Natural killer cell (primary cell): ENCODE measurements at places on chromosomes 3 and 15. TPM values are rescaled to one million over a fixed set of nuclear protein-coding genes. Genes with fewer than 3 reads are reported as not detected.

DNA sequence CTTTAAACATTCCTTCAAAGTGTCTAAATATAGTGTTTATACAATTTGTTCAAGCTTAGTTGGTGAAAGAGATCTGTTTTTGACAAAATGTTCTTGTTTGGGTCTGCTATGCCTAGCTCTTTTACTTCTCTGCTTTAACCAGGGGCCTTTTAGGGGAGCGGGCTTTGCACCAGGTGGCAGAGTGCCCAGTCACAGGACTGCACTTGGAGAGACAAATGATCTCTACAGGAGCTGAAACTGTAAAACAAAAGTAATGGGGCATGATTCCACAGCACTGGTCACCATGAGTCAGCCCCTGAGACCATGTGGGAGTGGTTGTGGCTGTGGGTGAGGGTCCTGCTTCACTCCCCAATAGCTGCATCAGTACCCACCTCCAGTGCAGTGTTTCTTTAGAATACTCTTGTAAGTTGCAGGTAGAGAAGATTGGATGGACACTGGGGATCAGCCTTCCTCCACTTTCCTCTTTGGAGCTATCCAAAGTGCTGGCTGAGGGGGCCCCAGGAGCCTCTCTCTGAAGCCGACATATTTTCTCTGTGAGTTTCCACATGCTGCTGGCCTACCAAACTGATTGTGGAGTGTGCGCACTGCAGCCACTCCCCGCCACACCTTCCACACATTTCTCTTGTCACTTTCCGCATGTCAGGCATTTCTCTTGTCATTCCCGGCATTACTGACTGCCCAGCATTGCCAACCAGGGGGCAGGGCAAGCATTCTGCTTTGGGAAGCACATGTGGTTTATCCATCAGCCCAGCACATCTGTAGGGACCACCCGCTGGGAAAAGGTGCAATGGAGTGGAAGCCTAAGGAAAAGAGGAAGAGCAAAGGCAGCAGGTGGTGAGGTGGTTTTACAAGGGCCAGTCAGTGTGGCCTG lies 110.0 kb downstream of the EPHB1 start:
- DNase-seq: no peak

DNA sequence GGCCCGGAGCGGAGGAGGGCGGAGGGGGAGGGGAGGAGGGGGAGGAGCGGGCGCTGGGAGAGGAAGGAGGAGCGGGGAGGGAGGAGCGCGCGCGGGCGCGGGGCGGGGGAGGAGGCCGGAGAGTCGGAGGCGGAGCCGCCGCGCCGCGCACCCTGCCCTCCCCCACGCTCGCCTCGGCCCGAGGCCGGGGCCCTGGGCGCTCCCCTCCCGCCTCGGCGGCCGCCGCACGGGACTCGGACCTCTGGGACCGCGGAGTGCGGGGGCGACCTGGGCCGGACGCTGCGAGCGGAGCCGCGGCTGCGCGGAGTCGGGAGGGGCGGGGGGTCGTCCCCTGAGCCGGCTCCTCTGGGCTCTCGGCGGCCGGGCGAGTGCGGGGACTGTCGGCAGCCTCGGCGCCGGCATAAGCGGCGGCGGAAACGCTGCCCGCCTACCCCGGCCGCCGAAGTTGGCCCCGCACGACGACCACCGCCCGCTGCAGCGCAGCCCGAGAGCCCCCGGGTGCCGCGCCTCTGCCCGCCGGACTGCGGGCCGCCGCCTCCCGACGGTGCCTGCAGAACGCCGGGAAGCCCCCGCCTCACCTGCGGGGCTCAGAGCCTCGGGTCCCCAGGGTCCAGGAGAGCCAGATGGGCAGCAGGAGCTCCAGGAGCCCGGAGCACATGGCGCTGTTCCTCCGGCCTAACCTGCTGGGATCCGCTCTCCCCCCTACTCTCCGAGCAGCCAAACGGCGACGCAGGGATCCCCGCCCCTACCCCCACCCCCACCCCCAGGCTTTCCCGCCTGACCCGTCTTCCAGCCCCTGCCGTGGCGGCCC lies 406 bp upstream of the GABRB3 start:
- DNase-seq: no peak

DNA sequence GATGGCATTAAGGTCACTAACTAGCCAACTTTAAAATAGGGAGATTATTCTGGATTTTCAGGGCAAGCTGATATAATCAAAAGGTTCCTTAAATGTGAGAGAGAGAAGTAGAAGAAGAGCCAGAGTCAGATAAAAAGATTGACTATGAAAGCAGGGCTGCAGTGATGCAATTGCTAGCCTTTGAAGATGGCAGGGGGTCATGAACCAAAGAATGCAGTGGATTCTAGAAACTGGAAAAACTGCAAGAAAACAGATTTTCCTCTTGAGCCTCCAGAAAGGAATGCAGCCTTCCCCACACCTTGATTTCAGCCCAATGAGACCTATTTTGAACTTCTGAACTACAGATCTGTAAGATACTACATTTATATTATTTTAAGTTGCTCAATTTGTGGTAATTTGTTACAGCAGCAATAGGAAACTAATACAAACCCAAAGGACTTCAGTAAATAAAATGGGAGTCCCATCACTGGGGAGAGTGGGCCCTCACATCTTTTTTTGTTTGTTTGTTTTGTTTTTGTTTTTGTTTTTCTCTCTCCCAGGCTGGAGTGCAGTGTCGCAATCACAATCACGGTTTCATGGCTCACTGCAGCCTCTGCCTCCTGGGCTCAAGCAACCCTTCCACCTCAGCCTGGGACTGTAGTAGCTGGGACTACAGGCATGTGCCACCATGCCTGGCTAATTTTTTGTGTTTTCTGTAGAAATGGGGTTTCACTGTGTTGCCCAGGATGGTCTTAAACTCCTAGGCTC lies 31.4 kb upstream of the RYK start:
- no peak for DNase-seq

- peak; percentile 83 for DNase-seq
Observed at GRCh38 chr3:50503504-50504342, at the start of gene CACNA2D2. Gene CACNA2D2 (minus strand): TSS chr3:50503634. CDS start chr3:50503423, 211 bp downstream.

DNA sequence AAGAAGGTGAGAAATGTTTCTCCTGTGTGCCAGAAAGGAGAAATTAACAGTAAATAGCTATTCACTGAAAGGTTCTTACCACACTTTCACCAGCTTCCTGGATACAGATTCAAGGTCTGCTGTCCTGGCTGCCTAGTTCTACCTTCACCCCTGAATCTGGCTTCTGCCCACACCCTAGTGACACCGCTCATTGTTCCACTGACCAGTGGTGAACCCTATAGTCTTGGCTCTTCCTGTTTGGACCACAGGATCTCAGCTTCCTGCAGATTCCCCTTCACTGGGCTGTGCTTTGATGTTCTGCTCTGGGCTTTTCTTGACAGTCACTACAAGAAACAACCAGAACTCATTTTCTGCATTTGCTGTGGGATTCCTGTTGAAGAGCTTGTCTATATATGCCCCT lies 250.0 kb downstream of the XXYLT1 start:
- no peak for DNase-seq

- no peak for DNase-seq
Observed at GRCh38 chr3:132972333-132972732, 65.9 kb upstream of the TMEM108 start.

DNA sequence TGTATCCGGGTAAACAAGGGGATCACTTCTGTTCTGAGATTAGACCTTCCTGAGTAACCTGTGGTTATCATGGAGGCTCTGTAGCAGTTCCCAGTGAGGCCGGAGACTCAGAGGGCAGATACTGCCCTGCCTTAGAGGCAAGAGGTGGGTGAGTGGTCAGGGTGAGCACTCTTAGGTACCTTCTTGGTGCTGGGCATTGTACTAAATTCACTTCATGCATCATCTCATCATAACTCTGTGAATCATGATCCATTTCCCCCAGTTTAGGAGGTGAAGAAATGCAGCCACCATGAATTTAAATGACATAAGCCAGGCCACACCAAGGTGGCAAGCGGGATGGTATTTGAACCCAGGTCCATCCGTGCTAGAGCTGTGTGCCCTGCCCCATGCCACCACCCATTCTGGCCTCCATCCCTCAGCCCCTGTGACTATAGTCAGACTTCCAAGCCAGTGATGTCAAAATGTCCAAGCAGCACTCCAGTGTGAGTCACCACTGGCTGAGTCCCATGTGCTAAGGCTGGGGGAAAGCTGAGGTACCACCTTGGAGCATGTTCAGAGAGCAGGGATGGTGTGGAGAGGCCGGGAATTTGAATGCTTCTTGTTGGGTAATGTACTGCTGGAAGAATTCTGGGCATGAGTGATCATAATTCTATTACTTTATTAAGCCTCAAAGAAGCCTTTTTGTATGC lies 88.8 kb downstream of the EPHB1 start:
- no peak for DNase-seq

- no peak for DNase-seq
Observed at GRCh38 chr3:46593274-46593862, 19.0 kb upstream of the FAM240A start.

DNA sequence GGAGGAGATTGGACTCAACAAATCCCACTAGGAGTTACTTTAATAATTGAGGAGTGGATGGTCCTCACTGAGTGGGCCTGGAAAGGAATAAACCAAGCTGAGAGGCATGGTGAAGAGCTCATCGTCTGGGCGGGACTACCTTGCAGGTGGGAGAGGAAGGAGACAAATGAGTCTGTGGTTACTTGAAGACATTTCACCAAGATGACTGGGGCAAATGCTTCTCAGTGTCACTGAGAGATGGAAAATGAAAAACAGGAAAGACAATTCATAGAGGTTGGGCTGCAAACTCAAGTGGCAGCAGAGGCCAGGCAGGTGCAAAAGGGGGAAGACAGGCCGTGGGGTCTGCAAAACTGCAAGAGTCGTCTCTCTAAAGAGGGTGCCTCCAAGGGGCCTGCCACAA lies 1.5 kb upstream of the ARHGAP31 start:
- no peak for DNase-seq

GRCh38 chr15:27582726-27583410 lies 516.2 kb downstream of the OCA2 start:
- DNase-seq: no peak

DNA sequence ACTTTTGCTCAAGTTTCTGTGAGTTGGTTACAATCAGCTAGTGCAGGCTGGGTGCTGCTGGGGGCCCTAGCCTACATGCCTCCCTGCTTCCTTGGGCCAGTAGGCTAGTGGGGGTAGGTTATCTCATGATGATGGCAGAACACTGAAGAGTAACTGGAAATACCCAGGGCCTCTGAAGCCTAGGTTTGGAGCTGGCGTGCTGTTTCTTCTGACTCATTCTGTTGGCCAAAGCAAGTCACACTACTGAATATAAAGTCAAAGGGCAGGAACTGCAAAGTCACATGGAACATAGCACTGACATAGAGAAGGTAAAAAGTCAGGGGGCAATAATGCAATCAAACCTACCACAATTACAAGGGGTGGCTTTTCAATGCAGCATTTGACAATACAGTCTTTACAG lies 34.5 kb downstream of the RASGRP1 start:
- DNase-seq: no peak

- no peak for DNase-seq
Observed at GRCh38 chr3:131221731-131222130, 159.8 kb upstream of the NUDT16 start.

GRCh38 chr15:27222479-27222878 lies 251.5 kb downstream of the GABRG3 start:
- no peak for DNase-seq

GRCh38 chr3:197505796-197506548 lies 49.8 kb downstream of the BDH1 start:
- no peak for DNase-seq

GRCh38 chr3:141876891-141877621 lies 613 bp downstream of the ATP1B3 start:
- DNase-seq: peak; percentile 58

NRROS gene
- total RNA-seq: 56.3 TPM

CYP19A1 gene
- total RNA-seq: not detected

CDC25A gene
- 0.72 TPM for total RNA-seq

C2CD4A gene
- not detected for total RNA-seq

SI gene
- not detected for total RNA-seq

DUOXA2 gene
- not detected for total RNA-seq

PLA2G4E gene
- total RNA-seq: not detected

LRIG1 gene
- total RNA-seq: 10.6 TPM

ARHGEF26 gene
- total RNA-seq: not detected

ZDHHC23 gene
- total RNA-seq: 2.5 TPM

PLAAT1 gene
- total RNA-seq: not detected

GHRL gene
- 1.4 TPM for total RNA-seq

FILIP1L gene
- 0.12 TPM for total RNA-seq

MYO5C gene
- total RNA-seq: 0.82 TPM

PLD1 gene
- 26.3 TPM for total RNA-seq

QARS1 gene
- total RNA-seq: 280 TPM

NR1I2 gene
- total RNA-seq: 0.16 TPM

SLC2A2 gene
- total RNA-seq: not detected

DNAJA4 gene
- total RNA-seq: 28.8 TPM

FGF12 gene
- not detected for total RNA-seq

WDR49 gene
- 1.9 TPM for total RNA-seq

SNTN gene
- not detected for total RNA-seq
